ENCODE measurements at places on chromosomes 5 and 9.

- no peak for DNase-seq
Observed at GRCh38 chr5:111973961-111974360, 217.0 kb upstream of the NREP start.

DNA sequence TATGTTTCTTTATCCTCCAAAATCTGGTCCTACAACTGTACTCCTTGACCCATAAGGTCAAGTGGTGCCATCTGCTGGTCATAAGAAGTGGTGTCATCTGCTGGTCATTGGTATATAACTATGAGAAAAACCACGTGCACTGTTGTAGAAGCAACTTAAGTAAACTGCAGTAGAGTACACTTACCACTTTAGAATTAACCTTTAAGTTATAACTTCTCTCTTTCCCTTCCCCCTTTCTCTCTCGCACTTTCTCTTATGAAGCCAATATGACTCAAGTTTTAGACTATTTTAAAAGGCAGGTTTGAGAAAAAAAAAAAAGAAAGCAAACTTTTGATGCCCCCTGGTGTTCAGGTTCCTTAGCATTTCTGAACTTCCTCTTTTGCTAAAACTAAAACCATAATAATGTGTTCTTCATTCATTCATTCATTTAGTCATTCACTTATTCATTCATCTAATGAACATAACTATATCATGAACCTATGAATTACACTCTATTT lies 12.8 kb upstream of the MTAP start:
- no peak for DNase-seq

DNA sequence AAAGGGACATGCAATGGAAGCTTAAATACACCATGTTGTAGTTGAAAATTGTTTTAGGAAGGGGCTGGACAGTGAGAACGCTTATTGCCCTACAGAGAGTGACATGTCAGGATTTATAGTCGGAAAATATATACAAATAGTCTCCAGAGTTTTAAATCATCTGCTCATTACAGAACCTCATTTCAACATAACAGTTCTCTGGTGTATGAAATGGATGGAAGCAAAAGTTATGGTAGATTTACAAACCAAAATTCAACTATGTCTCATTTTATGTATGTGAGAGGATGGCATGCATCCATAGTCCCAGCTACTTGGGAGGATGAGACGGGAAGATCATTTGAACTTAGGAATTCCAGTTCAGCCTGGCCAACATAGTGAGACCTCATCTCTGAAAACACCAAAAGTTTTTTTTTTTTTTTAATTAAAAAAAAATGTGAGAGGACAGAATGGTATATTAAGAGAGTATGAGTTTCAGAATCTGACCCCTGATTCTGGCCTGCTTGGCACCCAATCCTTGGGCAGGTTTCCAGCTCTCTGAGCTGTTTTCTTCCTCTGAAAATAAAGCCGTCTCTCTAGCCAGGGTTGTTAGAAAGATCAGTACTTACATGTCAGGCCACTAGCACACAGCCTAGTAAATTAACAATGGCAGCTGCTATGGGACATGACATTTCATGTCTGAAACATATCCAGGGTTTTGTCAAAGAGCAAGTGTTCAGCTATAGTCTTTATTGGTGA lies 40.1 kb downstream of the IQGAP2 start:
- DNase-seq, result no peak

- no peak for DNase-seq
Observed at GRCh38 chr9:99690573-99690972, 131.1 kb upstream of the NR4A3 start.

DNA sequence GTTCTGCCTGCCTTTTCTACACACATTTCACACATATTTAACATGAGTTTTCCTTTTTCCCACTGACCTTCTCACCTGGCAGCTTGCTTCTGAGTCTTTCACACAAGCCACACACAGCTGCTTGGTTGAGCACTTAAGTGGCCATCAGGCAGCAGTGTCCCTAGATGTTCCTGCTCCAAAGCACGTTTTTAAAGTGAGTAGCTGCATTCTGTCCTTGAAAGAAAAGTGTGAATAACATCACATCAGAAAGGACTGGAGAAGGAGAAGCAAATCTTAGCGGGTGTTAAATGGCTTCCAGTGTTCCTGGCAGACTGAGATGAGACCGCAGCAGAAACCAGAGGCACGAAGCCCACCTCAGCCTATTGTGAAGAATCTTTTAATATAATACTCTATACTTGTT lies 209.2 kb upstream of the IRX4 start:
- DNase-seq, result no peak

- DNase-seq, result no peak
Observed at GRCh38 chr5:107329850-107330249, 340.9 kb downstream of the EFNA5 start.

- DNase-seq, result no peak
Observed at GRCh38 chr9:76962732-76963131, 56.7 kb upstream of the FOXB2 start.

DNA sequence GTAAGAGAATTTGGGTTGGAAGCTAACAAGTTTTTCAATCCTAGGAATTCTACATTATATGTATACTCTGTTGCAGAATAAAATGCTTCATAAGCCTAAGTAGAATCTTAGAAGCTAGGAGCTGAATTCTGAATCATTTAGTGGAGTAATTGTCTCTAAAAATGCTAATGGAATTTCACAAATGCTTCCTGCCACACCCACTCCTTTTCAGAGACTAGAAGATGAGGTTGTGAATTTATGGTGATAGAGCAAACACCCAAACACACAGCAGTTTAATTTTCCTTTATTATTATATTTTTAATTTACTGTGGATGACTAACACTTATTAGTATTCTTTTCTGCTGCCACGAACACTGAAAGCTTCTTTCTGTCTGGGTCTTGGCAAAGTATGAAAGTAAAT lies 208.0 kb upstream of the PDE4D start:
- DNase-seq, result no peak

DNA sequence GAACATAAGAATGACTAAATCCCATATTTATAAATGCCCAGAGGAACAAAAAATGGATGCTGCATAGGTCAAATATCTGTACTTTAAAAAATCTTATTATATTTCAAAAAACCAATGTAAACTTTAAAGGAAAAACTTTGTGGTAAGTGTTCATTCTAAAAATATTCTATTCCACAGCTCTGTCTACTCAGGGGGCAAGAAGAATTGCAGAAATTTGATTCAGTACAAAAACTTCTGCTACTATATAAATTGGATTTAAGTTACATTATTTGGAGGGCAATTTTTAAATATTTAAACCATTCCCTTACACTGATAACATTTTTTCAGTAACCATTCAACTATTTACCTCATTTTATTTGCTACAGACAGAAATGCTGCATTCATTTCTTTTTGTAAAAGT lies 32.1 kb downstream of the NFIB start:
- no peak for DNase-seq

- DNase-seq, result no peak
Observed at GRCh38 chr5:122154910-122155309, 25.6 kb downstream of the ZNF474 start.

GRCh38 chr5:149409268-149409948 lies 30.3 kb upstream of the IL17B start:
- no peak for DNase-seq

DNA sequence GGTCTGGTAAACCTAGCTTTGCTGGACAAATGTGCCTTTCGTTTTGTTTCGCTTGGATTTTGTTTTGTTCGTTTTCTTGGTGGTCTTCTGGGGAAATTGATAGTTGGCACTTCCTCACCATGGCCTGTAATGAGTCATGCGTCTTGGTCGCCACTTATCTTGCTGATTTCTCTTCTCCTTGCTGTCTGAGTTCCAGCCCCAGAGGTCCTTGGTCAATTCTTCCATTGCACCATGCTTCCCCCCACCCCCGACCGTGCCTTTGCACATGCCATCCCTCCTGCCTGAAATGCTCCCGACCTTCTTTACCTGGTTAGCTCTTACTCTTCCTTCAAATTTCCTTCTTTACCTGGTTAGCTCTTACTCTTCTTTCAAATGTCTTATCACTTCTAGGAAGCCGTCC lies 168.7 kb upstream of the MSX2 start:
- no peak for DNase-seq

DNA sequence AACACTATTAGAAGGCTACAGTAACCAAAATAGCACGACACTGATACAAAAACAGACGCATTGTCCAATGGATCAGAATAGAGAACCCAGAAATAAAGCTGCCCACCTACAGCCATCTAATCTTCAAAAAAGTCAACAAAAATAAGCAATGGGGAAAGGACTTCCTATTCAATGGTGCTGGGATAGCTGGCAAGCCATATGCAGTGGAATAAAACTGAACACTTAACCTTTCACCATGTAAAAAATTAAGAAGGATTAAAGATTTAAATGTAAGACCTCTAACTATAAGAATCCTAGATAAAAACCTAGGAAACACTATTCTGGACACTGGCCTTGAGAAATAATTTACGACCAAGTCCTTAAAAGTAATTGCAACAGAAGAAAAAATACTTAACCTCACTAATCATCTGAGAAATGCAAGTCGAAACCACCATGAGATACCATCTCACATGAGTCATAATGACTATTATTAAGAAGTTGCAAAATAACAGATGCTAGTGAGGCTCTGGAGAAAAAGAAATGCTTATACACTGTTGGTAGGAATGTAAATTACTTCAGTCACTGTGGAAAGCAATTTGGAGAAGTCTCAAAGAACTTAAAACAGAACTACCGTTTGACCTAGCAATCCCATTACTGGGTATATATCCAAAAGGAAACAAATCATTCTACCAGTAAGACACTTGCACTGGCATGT lies 203.3 kb upstream of the CDH9 start:
- DNase-seq, result no peak

- no peak for DNase-seq
Observed at GRCh38 chr9:30504502-30504905, 1879.9 kb upstream of the ACO1 start.

DNA sequence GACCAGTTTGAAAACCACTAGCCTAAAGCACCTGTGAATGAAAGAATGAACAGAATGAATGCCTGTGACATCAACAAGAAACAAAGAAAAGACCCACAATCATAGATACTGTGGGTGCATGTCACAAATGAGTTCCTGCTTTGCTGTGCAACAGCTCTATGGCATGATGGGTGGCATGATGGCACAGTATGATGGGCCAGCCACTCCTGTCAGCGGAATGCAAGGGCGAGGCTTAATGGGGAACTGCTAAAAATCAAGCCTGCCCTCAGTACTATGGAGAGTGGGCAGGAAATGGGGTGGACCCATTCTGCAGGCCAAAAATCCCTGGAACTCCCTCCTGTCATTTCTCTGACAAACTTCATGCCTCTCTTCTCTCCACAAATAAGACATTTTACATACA lies 89.0 kb downstream of the DCP2 start:
- DNase-seq, result no peak

- no peak for DNase-seq
Observed at GRCh38 chr9:121288673-121289025, 20.7 kb downstream of the GSN start.

DNA sequence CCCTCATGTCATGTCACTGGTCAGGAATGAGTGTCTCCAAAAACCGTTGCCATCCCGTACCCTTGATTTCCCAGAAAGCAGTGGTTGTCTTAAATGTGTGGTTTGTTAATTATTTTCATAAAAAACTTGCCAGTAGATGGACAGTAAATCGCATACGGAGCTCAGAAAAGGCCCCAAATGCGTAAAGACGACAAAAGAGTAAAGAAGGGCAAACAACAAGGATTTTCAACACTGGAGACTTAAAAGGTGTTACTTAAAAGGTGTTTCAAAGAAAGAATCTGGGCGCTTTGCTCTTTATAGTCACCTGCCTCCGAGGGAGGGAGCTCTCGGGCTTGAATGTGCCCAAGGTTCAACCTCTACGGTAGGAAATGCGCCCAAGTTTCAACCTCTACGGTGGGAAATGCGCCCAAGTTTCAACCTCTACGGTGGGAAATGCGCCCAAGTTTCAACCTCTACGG lies 734 bp downstream of the KIF27 start:
- DNase-seq, result no peak

- DNase-seq, result no peak
Observed at GRCh38 chr9:111040494-111040893, 2.2 kb upstream of the LPAR1 start.

DNA sequence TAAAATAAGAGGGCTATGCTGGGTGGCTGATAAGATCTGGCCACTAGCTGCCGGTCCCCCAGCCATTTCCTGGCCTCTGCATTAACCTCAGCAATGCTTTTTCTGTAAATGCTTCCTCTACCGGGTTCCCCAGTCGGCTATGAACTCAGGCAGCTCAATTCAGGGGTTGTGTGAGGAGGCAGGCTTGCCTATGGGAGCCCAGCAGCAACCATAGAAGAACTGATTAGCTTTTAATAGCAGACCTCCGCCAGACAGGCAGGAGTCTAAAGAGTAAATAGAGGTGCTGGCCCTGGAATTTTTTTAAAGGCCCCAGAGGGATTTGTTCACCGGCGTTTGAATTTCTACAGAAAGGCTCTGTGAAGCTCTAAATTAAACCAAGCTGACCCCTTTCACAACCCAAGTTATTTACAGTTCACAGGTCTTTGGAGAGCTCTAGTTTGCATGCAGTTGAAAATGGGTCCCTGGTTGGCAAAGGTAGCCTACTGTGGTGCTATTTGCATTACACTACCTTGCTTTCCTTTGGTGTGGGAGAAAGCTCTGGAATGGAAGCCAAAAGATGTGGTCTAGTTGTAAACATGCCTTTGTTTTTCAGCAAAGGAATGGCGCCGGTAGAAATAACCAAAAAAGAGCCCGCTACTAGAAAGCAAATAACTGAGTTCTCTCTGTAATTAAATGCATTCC lies 289.7 kb upstream of the SEMA6A start:
- DNase-seq, result no peak

DNA sequence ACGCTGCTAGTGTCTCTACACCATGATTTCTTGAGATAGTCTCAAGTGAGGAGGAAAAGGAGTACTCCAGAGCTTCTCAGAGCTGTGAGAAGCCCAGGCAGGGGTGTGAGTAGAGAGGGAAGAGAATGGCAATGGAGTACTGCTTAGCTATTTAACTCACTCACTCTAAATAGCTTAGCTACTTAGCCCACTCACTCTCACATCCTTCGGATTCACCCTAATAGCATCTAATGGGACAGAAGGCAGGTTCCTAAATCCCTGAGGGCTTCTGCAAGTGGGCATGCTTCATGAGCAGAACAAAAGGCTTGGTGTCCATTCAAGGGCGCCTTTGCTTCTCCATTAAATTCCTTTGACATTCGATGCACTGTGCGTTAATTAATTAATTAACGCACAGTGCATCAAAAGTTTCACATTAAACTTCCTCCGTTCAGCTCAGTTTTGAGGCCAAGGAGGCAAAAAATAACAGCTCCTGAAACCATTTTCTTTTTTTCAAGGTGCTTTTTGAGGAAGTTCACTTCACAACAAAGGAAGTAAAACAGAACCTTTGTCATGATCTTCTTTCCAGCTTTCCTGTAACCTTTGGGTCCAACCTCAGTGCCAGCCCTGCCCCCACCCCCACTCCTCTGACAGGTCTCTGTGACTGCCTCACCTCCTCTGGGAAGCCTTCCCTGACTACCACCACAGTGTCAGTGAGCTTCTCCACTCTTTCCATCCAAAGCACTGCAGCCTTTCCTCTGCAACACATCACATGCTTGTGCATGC lies 294.0 kb downstream of the SEC61B start:
- DNase-seq, result no peak

- DNase-seq, result no peak
Observed at GRCh38 chr5:127565586-127566270, 48.3 kb downstream of the PRRC1 start.
